ENCODE measurements at places on chromosomes 6 and 20.

GRCh38 chr6:133804265-133804664 lies 84.6 kb upstream of the TCF21 start:
- DNase-seq = no peak

DNA sequence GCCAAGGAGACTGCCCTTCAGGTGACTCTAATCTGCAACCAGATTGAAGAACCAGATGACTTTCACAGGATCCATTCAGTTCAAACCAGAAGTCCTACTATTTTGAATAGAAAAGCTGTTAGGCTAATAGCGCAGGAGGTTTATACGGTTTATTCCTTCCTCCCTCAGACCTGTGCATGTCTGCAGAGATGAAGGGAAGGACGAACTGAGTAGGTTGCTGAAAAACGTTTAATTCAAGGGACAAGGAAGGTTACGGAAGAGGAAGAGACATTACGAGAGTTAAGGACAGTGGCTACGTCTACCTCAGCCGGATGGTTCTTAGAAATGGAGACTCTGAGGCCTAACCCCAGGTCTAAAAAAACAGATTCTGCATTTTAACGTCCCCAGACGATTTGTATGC lies 978 bp downstream of the AURKA start:
- DNase-seq = peak; percentile 16

- no peak for DNase-seq
These were observed 280.2 kb downstream of the CDKAL1 start for GRCh38 chr6:20814494-20814893.

DNA sequence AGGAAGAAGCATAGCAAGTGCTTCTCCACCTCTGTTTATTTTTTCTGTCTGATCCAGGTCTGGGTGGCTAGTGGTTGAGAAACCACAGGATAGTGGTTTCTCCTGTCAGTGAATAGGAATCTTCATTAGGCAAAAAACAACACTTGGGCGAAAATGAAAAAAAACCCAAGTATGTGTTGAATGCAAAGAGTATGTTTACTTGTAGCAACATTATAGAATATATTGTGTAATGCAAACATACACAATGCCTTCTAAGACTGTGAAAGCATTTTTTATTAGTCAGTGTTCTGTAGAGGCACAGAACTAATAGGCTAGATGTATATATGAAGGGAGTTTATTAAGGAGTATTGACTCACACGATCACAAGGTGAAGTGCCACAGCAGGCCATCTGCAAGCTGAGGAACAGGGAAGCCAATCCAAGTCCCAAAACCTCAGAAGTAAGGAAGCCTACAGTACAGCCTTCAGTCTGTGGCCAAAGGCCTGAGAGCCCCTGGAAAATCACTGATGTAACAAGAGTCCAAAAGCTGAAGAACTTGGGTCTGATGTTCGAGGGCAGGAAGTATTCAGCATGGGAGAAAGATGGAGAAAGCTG lies 111.1 kb downstream of the UST start:
- peak; percentile 77 for DNase-seq

GRCh38 chr6:4380881-4381281 lies 245.5 kb upstream of the ECI2 start:
- DNase-seq = no peak

DNA sequence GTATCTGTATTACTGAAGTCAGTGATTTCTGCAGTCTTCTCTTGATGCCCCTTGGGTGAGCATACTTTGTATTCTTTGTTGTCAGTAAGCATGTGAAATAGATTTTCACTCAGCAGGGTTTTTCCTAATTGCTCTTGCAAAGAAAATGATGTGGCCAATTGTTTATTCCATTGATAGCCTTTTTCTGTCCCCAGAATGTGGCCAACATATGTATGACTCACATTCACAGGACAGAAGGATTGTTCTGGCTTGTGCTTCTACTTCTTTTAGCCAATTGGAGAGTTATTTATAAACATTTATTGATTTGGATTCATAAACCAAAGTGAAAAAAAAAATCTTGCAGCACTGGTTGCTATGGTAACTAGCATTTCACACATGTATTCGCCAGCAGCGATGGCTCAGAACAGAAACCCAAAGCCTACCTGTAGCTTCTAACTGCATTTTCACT lies 54.4 kb upstream of the RBM24 start:
- DNase-seq = peak; percentile 19

DNA sequence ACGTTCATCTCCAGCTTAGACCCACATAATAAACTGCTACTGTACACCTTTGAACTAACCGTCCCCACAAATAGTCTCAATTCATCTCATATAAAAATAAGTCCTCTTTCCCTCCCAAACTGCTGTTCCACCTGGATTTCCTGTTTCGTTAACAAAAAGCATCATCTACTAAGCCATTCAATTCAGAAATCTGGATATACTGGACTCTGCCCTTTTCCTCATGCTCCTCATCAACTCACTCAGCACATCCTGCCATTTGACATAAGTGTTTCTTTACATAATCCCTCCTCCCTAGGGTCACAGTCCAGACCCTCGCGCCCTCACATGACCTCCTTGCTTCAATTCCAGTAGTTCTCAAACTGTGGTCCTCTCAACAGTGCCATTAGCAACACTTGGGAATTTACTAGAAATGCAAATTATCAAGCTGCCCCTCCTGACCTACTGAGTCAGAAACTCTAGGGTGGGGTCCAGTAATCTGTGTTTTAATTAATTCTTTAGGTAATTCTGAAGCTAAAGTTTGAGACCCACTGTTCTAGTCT lies 4.5 kb downstream of the MKKS start:
- no peak for DNase-seq

- DNase-seq = no peak
These were observed 7.3 kb downstream of the COL10A1 start for GRCh38 chr6:116118608-116119007.

DNA sequence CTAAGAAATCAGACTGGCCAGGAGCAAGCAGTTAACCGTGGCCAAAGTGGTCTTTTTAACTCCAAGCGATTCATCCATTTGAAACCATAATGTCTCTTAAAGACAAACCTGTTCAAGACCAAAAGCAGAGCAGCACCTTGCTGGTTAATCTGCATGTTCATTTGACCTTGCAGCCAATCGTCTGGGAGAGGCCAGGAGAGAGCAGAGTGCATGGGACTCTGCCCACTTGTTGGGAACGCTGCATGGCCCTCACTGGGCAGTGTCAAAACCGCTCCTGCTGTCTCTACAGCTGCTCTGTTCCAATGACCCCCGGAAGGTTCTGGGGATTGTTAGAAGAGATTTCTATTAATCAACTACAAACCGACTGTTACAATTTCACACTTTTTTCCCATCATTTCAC lies 79.6 kb downstream of the OLIG3 start:
- no peak for DNase-seq

- DNase-seq = no peak
These were observed 522.9 kb downstream of the CDH26 start for GRCh38 chr20:60480950-60481742.

DNA sequence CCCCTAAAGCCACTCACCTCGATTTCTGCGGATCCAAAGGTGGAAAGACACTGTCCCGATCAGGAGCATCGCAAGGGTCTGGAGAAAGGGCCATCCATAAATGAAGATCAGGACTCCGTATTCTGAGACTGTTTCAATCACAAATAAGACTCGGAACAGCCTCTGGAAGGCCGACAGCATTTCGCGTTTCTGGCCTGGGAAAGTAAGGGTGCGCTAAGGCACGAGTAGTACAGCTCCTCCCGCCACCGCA lies 44.6 kb downstream of the DPPA5 start:
- DNase-seq = no peak

DNA sequence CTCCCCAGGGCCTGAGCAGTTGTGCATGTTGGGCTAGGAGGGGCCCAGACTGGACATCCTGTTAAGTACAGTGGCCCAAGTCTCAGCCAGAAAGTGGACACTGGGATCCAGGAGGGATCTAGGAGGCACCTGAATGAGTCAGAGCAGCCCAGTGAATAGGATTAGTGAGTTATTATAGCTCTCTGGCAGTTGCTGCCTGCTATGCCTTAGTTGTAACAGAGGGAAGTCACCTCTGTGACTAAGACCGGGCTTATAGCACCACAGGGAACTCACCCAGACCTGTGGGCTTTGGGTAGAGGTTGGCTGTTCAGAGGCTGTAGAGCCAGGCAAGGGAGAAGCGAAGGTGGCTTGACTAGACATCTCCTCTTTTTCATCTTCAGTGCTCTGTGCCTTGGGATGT lies 39.0 kb upstream of the AAR2 start:
- DNase-seq = no peak

GRCh38 chr20:38393259-38393658 lies 41.9 kb downstream of the SNHG17 start:
- no peak for DNase-seq

DNA sequence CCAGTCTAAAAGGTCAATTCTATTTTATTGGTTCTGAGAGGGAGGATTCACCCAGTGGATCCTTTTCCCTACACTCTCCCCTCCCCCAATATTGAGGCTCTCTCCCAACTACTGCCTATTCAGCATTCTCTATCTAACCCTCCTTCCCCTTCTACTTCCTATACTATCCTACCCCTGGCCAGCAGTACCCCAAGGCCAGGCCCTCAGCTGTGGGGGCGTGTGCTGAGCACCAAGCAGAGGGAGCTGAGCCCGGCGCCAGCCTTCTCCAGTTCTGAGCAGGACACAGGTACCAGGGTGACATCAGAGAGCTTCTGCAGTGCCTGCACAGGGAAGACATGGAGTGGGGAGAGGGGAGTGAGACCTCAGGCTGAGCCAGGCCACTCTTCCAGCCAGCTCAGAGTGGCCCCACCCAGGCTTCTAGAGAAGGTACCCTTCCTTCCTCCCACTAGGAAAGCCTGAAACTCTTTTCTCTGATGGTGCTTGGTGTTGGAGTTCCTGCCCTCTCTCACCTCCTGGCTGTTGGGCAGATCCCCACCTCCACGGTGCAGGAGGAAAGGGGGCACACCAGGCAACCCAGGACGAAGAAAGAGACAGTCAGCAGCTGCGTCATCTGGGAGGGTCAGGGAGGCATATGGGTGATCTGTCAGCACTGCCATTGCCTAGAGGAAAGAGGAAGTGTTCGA lies 1.9 kb downstream of the DDAH2 start:
- DNase-seq = no peak

DNA sequence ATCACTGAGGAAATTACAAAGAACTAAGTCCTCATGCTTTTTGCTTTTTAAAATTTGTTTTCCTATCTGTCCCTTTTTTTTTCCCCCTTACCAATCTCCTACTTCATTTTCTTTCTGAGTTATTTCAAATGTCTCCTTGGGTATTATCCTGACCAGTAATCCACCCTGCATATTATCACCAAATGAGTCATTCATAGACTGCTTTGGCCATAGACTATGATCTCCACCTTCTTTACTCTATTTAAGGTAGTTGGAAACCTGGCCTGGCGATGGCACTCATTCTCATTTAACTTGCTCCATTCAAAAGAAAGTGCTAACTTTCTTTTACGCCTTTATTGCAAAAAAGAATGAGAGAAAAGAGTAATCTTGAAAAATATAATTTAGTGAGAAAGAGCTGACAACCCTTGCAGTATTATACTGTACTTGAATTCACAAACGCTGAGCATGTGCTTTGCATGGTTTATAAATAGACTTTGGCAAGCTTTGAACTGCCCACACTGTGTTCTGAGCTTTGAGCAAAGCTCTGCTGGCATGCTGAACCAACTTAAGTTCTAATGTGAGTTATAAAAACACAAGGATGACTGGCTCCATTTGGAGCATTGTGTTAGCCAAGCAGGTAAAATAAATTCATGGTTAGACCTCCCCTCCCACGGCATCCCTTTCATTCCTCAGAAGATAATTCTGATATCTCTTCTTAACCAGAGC lies 198.9 kb downstream of the NKAIN2 start:
- peak; percentile 11 for DNase-seq

- DNase-seq = no peak
These were observed 216.8 kb downstream of the GJA1 start for GRCh38 chr6:121652223-121652622.

DNA sequence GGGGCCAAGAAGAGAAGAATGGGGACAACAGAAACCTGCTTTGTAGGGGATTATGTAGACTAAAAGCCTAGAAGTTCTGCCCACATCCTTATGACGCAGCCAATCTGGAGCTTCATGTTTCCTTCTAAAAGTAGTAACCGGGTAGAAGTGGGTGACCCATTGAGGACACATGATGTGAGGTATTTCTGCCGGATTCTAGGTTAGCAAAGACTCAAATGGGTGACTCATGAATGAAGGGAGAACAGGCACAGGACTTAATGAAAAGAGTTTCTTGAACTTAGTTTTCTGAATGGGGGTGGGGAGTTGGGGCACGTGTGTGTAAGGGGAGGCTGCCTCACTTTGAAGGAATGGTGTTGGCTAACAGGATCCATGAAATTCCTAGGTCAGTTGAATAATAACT lies 68.8 kb downstream of the CDS2 start:
- DNase-seq = peak; percentile 69

GRCh38 chr6:144195671-144196270 lies 45.5 kb downstream of the STX11 start:
- DNase-seq = no peak

- DNase-seq = peak; percentile 63
These were observed 125.4 kb downstream of the DST start for GRCh38 chr6:56517155-56517745.

- DNase-seq = no peak
These were observed 3.9 kb downstream of the CNPY3 start for GRCh38 chr6:42933205-42933604.

DNA sequence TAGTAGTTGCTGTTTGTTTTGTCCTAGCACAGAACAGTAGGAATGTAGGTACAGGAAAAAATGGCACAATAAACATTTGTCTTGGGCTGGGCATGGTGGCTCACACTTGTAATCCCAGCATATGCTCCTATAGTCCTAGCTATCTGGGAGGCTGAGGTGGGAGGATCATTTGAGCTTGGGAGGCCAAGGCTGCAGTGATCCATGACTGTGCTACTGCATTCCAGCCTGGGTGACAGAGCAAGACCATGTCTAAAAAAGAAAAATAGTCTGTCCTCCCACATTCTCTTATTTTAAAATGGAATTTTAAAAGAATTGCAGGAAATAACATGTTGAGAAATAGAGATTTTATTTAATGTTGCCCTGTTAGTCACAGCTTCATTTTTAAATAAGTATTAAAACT lies 87.8 kb downstream of the ANKRD6 start:
- DNase-seq = no peak

GRCh38 chr20:51680067-51680749 lies 88.0 kb downstream of the ATP9A start:
- DNase-seq = peak; percentile 20

DNA sequence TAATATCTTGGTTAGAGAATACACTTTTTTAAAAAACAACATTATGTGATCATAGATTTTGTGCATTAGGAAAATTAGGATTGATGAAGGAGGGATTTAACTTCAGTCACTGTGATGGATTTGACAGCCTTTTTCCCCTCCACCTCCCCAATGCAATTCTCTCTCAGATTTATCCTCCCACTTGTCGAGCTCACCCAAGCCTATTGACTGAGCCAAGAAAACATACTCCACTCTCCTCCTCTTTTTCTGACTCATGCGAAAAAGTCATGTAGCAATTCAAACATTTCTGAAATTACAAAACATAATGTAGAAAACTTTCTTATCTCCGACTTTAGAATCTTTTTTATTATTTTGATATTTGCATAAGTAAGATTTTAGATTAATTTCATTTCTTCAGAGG lies 24.1 kb downstream of the KLHL32 start:
- no peak for DNase-seq

Data from foreskin fibroblast (primary cell).